ENCODE measurements at places on chromosomes 12 and 14. TPM values are rescaled to one million over a fixed set of nuclear protein-coding genes. Genes with fewer than 3 reads are reported as not detected.
A peak's percentile ranks its signal among the peaks of the same experiment; 100 is the strongest.

Gene STAC3
- total RNA-seq = 0.14 TPM

Gene TMCC3
- not detected for total RNA-seq

Gene C14orf93
- total RNA-seq = 11.4 TPM

Gene PRIMA1
- total RNA-seq = 3.2 TPM

Gene MMP17
- total RNA-seq = 0.38 TPM

Gene OTX2
- total RNA-seq = not detected

Gene ASB2
- 0.46 TPM for total RNA-seq

Gene KRT78
- total RNA-seq = not detected

Gene TPPP2
- 0.58 TPM for total RNA-seq

Gene CARMIL3
- total RNA-seq = 0.27 TPM

DNA sequence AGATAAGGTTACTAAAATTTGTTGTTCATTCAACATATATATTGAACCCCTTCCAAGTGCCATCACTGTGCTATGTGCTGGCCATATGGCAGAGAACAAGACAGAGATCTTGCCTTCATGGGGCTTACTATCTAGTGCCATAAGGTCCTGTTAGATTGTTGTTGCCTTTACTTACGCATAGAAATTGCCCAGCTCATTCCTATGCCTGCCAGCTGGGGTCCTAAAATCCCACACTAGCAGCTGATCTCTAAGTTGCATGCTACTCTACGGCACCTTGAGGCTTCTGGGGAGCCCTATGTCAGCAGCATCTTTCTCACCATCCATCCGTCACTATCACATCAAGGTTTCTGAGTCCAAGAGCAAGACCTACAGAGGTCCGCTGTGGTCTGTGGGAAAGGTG lies 1.4 kb upstream of the KCNK10 start:
- DNase-seq = no peak

DNA sequence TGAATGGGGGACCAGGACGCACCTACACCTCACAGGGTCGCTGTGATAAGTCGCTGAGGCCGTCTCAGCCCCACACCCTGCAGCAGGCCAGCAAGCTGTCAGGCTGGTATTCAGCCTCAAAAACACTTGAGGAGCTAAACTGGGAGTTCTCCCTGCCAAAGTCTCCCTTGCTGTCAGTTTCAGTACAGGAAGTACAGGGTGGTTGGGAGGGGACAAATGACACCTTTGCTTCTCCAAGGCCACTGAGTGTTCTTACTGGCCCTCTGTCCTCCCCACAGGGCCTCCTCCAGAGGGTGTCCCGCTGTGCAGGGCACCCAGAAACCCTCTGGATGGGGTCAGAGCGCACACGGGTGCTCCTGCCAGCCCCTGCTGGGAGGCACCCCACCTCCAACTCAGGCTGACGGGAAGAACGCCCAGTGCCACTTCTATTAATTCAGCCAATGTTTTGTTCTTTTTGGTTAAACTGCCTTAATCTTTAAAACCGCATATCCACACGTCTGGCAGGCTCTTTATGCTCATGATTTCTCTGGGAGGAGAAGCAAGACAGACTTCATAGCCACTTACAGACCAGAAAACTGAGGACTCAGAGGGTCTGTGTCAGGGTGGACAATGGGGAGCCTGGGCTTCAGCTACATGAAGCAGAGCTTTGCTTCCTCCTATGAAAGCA lies 75.9 kb downstream of the ITPK1 start:
- DNase-seq = no peak

DNA sequence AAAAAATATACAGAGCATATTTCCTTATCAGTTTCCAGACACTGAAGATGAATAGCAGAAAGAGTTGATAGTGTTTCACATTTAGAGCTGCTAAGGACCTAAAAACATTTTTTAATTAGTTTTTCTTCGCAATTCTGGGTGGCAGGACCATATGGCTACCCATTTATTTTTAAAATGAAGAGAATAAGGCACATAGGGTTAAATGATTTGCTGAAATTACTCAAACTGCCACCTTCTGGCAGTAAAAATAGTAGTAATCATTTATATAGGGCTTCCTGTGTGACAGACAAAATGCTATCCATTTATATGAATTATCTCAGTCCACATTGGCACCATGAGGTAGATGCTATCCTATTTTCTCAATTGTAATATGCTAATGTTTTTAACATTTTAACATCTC lies 108.6 kb upstream of the CCDC196 start:
- DNase-seq = no peak

DNA sequence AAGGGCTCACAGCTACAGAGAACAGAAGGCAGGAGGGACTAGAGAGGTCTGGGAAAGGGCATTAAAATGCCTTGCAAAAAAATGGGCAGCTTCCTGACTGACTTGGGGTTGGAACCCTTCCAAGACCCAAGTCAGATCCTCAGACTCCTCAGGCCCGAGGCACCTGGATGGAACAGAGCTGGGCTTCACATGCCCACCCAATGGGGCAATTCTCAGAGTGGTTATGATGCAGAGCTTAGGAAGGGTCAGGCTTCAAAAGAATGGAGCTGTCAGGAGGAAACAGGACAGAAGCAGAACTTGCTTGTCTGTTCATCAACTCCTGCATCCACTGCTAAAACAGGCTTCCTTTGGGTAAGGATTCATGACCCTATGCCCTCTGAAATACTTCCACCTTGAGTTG lies 9.7 kb upstream of the KRT1 start:
- no peak for DNase-seq

DNA sequence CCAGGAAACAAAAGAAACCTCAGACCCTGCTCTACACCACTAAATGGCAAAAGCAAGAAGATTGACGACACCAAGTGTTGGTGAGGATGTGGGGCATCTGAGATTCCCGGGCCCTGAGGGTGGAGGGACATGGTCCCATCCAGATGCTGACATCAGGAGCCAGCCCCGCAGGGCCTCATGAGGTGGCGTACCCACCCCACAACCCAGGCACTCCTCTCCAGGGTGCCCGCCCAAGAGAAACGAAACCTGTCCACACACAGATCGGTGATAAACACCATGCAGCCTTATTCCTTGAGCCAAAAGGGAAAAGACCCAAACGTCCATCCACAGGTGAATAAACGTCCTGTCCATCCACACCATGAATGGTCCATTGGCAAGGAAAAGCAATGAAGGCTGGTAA lies 54.8 kb upstream of the C14orf180 start:
- no peak for DNase-seq

DNA sequence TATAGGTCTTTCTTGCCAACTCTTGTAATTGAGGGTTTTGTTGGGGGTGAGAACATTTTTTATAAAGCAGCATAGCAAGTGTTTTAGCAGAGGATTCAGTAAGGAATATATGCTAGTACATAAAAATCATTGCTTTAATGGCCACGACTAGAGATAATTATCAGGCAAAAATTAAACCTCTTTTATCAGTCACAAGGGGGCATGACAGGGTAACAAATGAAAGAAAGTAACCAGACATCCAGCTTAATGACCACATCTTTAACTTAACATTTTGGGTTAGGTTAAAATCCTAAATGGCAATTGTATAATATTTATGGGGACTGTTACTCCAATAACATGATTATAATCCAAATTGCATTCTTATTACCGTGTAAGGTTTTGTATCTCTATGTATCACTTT lies 119.6 kb downstream of the LRRIQ1 start:
- peak; percentile 4 for DNase-seq

- DNase-seq = no peak
Observed at GRCh38 chr12:48198672-48198971, 4.5 kb downstream of the OR10AD1 start.

DNA sequence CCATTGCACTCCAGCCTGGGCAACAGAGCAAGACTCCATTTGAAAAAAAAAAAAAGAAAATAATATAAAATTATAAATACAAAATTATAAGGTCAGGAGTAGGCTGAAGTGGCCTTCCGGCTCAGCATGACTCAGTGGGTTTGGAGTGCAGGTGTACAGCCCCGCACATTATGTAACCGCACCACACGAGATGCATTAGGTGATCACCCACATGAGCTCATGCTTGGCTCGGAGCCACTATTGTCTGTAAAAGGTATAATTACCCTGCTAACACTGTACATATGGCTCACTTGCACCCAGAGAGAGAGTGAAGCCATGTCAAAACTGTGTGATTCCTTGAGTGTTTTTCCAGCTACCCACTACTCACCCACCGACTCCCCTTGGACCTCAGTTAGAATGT lies 557.0 kb downstream of the SLC6A15 start:
- DNase-seq = no peak

- DNase-seq = no peak
Observed at GRCh38 chr12:76055393-76055792, 23.8 kb upstream of the PHLDA1 start.

GRCh38 chr14:69530095-69530494 lies 44.6 kb downstream of the CCDC177 start:
- DNase-seq = no peak

DNA sequence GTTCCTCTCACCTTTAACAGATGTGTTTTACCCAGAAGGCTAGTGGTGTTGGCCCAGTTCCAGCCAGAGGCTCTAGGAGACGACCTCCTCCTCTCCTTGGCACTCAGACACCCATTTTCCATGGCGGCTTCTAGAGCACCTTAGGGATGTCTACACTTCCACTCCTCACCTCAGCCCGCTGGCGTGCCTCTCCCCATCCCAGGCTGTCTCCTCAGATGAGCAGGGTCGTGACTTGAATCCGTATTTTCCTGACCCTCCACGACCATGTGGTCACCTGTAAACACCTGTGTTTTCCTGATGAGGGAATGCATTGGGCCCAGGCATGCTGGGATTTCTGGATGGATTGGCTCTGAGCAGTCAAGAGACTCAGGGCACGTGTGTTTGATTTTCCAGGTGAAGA lies 21.8 kb upstream of the RIN3 start:
- DNase-seq = no peak

- DNase-seq = no peak
Observed at GRCh38 chr12:18805516-18806248, 67.8 kb downstream of the CAPZA3 start.

GRCh38 chr14:48709277-48709785 lies 876.8 kb downstream of the RPS29 start:
- no peak for DNase-seq
